Naive B cell (primary cell): ENCODE measurements at places on chromosomes 4 and X. TPM values are rescaled to one million over a fixed set of nuclear protein-coding genes. Genes with fewer than 3 reads are reported as not detected.

Gene CNKSR2
- 18.2 TPM for polyA plus RNA-seq

Gene DUSP9
- not detected for polyA plus RNA-seq

Gene KLHL5
- 25.4 TPM for polyA plus RNA-seq

GRCh38 chr4:3324093-3324815, 31.4 kb downstream of the RGS12 start:
- no peak for DNase-seq

DNA sequence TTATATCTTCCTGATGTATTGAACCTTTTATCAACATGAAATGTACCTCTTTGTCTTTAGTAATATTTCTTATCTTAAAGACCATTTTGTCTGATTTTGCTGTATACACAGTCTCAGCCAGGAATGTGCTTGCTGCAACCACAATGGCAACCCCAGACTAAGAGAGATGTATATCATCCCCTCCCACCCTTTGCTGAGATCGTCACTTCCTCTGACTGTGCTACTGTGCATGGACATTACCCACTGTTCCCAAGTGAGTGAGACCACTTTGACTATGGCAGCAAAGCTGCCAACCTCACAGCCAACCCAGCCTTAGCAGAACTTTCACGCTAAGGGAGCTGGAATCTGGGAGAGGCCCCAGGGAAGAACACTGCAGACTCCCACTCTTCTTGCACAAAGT, 46.0 kb downstream of the EIF2S3 start:
- DNase-seq = no peak
